ENCODE measurements at places on chromosomes 3 and 15. TPM values are rescaled to one million over a fixed set of nuclear protein-coding genes. Genes with fewer than 3 reads are reported as not detected.

BCL2A1 gene
- 18.4 TPM for total RNA-seq

MYEF2 gene
- 13.5 TPM for total RNA-seq

UBE2E2 gene
- total RNA-seq, result 34.4 TPM

LRRC2 gene
- total RNA-seq, result not detected

MYO5C gene
- total RNA-seq, result 5.2 TPM

APH1B gene
- total RNA-seq, result 24.3 TPM

TNNC1 gene
- 1.2 TPM for total RNA-seq

RNU5B-1 gene
- total RNA-seq, result not detected

CCR3 gene
- not detected for total RNA-seq

ARPP19 gene
- total RNA-seq, result 115 TPM

SOX2 gene
- 1.2 TPM for total RNA-seq

TERC gene
- total RNA-seq, result 0.16 TPM

SKOR1 gene
- total RNA-seq, result 0.03 TPM

LSAMP gene
- total RNA-seq, result 0.06 TPM

PRKCI gene
- total RNA-seq, result 20.2 TPM

LINGO1 gene
- total RNA-seq, result 12.4 TPM

CACNA1D gene
- total RNA-seq, result 1.2 TPM

ALAS1 gene
- 57.0 TPM for total RNA-seq

DUOX1 gene
- not detected for total RNA-seq

CATSPER2 gene
- 0.89 TPM for total RNA-seq

GPR87 gene
- total RNA-seq, result 1.2 TPM

LPP gene
- 6.3 TPM for total RNA-seq

SI gene
- total RNA-seq, result not detected

BLM gene
- 13.3 TPM for total RNA-seq

TUSC7 gene
- not detected for total RNA-seq

MITF gene
- 7.2 TPM for total RNA-seq

EBLN2 gene
- 0.53 TPM for total RNA-seq

TMEM42 gene
- total RNA-seq, result 9.6 TPM

KCNMB2 gene
- not detected for total RNA-seq

GOLGA6L7 gene
- total RNA-seq, result not detected

SERINC4 gene
- total RNA-seq, result 0.05 TPM

ZNF660 gene
- not detected for total RNA-seq

SEMA3F gene
- 7.1 TPM for total RNA-seq

LIPC gene
- total RNA-seq, result not detected

OIP5 gene
- total RNA-seq, result 13.6 TPM

GABRA5 gene
- total RNA-seq, result 81.1 TPM

PLXND1 gene
- 89.2 TPM for total RNA-seq

All from A549 treated with CpdA at 1 μM for 4 hours (cell line).